ENCODE measurements at places on chromosomes 13 and 19.

- no peak for DNase-seq
Observed at GRCh38 chr13:26853323-26853722, 92.7 kb upstream of the GPR12 start.

GRCh38 chr19:39199025-39199424 lies 2.3 kb downstream of the NCCRP1 start:
- no peak for DNase-seq

DNA sequence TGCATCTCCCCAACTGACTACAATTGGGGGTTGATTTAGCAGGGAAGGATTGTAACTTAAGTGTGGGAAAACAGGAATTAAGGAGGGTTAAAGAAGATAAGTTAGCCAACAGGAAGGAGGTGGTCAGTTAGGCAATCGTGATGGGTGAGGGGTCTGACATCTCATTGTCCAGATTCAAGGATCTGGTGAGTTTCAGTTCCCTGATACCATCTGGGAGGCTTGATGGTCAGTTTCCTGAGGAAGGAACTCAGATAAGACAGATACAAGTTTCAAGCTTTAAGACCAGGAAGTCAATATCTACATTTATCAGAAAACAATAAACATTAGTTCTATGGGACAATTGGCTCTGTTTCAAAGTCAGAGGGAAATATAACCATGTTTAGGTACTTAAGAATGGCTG lies 601.8 kb downstream of the SLITRK6 start:
- no peak for DNase-seq

GRCh38 chr13:25177012-25177411 lies 4.9 kb upstream of the AMER2 start:
- DNase-seq, result no peak

GRCh38 chr19:5628461-5628860 lies 5.6 kb downstream of the SAFB start:
- no peak for DNase-seq

DNA sequence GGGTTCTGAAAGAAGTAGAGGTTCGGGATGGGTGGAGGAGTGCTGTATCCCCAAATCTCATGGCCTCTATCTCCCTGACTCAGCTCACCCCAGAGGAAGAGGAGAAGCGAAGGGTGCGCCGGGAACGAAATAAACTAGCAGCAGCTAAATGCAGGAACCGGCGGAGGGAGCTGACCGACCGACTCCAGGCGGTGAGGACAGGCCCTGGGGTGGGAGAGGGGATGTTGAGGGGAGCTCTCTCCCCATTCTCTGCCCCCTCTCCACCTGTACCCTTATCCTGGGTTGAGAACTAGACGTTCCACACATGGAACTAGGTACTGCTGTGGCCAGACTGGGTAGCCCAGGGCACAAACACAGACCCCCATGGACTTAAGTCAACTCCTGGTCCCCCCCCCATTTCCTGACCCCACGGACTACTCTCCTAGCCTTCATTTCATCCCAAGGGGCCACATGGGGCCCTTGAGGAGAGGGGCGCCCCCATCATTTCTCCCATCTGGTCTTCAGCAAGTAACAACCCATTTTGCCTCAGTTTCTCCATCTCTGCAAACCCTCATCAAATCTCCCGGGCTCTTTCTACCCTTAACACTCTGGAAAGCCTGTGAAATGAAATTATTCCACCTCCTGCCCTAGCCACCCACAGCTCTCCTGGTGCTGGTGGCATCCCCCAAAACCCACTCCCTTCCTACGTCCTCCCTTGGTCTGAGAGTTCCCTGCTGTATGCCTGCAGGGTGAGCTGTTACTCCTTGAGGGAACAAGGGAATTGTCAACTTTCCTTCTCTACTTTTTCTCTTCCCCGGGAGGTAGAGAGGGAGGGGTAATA lies 3.5 kb downstream of the FOSB start:
- no peak for DNase-seq

DNA sequence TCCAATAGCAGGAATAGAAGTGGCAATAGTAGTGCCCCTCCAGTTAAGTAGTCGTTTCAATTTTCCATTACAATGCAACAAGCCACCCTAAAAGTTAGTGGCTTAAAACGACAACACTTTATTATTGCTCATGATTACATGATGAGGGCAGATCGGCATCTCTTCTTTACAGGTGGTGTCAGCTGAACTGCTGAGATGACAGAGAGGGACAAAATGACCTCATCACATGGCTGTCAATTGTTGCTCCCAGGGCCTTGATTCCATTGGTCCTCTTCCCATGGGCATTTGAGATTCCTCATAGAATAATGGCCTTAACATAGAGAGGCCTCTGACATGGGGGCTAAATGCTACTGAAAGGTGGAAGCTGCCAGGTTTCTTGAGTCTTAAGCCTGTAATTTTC lies 679.8 kb upstream of the KLHL1 start:
- no peak for DNase-seq

DNA sequence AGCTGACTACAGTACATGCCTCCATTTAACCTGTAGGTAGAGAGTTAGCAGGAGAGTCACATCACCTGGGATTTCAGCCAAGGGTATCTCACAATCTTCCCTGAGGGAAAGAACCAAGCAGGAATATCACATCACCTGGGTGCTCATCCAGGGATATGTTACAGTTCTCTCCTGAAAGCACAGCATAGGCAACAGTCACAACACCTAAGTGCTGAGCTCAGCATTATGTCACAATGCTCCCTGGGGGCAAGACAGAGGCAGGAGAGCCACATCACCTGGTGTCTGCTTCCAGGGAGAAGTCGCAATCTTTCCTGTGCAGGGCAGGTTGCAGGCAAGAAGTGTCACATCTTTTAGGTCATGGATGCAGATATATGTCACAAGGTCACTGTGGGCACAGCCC lies 9.4 kb upstream of the ZNF91 start:
- DNase-seq, result no peak

GRCh38 chr19:31821346-31821745 lies 472.1 kb upstream of the TSHZ3 start:
- no peak for DNase-seq

Measured in activated CD4-positive, alpha-beta T cell treated with anti-CD3 and anti-CD28 coated beads, Interleukin-2, amount 50 U/mL, for 16 hours (primary cell).